ENCODE measurements at places on chromosomes 13 and 19.

DNA sequence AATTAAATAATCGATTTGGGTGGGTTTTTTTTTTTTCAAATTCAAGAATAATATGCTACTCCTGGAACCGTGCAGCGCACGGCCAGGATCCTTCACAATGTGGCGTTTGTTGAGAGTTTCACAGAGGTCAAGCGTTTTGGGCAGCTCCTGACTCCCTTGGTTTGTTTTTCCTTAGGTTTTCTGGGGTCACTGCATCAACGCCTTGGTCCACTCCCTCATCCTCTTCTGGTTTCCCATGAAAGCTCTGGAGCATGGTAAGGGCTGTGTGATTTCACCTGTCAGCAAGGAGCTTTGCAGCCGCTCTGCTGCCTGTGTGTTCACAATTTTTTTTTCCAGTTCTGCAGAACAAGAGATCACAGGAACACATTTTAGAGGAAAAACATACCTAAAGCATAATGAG is 212.4 kb downstream of the SHISA2 start:
- DNase-seq = no peak

- no peak for DNase-seq
Observed at GRCh38 chr19:45147835-45148676, 12.7 kb downstream of the NKPD1 start.

DNA sequence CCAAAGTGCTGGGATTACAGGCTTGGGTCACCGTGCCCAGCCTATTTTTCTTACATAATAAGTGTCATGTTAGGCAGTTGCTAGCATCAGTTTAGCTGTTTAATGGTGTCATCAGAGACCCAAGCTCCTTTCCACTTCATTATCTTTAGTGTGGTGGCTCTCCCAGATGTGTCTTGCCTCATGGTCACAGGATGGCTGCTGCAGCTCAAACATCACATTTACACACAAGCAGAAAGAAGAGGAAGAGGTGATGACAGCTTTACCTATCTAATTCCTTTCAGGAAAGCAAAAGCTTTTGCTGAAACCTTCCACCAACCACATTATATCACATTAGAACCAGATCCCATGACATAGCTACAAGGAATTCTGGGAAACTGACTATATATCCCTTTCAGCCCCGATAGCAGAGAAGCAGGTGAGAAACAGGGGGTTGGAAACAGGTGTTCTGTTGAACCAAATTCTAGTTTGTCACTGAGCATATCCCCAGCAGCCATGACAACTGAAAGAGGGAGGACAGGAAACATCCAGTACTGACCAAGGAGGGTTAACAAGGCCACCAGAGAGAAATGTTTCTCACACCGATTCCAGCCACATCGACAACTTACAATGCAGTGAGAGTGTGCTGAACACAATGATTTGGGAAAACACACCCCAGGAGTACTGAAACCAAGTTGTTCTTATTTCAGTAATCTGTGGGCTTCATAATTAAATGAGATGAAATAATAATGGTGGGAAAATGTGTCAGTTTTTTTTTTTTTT is 617.0 kb downstream of the UQCRFS1 start:
- no peak for DNase-seq

DNA sequence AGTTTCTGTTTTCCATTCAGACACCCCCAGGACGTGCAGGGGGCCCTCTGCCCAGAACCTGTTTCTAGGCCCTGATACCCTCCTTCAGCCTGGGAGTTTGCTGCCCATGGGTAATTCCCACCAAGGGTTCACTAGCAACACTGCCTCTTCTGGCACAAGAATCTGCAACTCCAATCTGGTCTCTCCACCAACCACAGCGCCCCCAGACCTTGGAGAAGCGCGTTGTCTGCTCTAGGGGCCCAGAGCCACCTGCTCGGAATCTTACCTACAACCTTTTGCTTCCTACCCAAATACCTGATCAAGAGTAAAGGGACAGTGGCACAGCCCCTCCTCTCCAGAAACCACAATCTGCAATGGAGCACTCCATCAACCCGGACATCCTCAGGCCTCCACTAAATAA is 763 bp downstream of the ZNF180 start:
- no peak for DNase-seq

Measured in activated CD4-positive, alpha-beta T cell treated with anti-CD3 and anti-CD28 coated beads for 4 hours (primary cell).